ENCODE measurements at places on chromosomes 5 and 9.

GRCh38 chr5:176819476-176819875 lies 9.1 kb downstream of the UNC5A start:
- no peak for DNase-seq

DNA sequence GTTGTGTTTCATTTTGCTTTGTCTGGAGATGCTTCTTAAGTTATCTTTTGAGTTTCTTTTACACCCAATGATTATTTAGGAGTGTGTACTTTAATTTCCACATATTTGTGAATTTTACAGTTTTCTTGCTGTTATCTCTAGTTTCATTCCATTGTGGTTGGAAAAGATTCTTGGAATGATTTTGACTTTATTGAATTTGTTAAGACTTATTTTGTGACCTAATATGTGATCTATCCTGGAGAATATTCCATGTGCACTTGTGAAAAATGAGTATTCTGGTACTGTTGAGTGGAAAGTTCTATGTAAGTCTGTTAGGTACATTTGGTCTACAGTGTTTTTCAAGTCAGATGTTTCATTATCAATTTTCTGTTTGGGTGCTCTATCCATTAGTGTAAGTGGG lies 24.4 kb upstream of the GRAMD2B start:
- DNase-seq = no peak

DNA sequence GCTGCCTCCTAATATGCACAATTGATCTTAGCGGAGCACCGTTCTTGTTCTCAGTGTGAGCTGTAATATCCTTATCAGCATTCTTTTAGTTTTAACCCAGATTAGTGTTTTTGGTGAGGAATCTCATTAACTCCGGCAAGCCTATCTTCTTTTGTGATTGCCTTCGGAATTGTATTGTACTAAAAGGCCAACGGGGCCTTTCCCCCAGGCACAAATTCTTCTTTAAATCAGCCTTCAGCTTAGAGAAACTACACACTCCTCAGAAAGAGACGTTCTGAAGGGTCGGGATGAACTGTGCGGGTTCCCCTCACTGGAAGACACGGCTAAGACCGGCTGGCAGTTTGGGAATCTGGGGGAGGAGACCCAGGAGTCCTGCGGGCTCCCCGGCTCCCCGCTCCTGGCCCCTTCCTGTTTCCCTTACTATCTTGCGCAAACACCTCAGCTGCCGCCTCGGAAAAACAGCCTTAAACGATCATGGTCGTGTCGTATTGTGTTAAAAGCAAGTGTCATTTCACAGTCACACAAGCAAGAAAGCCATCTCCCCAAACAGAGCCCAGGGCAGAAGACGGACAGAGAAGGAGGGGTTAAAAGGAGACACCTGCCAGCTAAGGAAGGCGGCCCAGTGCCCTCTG lies 353.1 kb upstream of the IRX2 start:
- DNase-seq = no peak

- DNase-seq = no peak
These were observed 169.0 kb upstream of the PANK3 start for GRCh38 chr5:168747987-168748777.

- no peak for DNase-seq
These were observed 73.0 kb upstream of the SNX2 start for GRCh38 chr5:122701640-122702523.

- no peak for DNase-seq
These were observed 27.7 kb downstream of the DUSP1 start for GRCh38 chr5:172743112-172743959.

Data from urinary bladder (tissue), 4 donors.